Bronchial epithelial cell (primary cell): ENCODE measurements at places on chromosomes 6 and 20. TPM values are rescaled to one million over a fixed set of nuclear protein-coding genes. Genes with fewer than 3 reads are reported as not detected.

CTAGE9 gene
- total RNA-seq, result not detected in 2 replicates

PTCHD4 gene
- total RNA-seq, result 1.8 and 2.6 TPM in 2 replicates

CD93 gene
- total RNA-seq, result under 0.01 and 0.13 TPM in 2 replicates

ERVFRD-1 gene
- not detected in 2 replicates for total RNA-seq

RRAGD gene
- total RNA-seq, result 3.4 and 5.5 TPM in 2 replicates

SLC35F1 gene
- not detected in 2 replicates for total RNA-seq

RPS21 gene
- total RNA-seq, result 1,471 and 1,737 TPM in 2 replicates

ZNF334 gene
- total RNA-seq, result 1.5 and 1.6 TPM in 2 replicates

GJA10 gene
- not detected in 2 replicates for total RNA-seq

YWHAB gene
- total RNA-seq, result 43.2 and 70.8 TPM in 2 replicates

GCNT2 gene
- total RNA-seq, result 10.3 and 15.5 TPM in 2 replicates

GDAP1L1 gene
- total RNA-seq, result not detected in 2 replicates

MACROD2 gene
- 1.6 and 1.7 TPM in 2 replicates for total RNA-seq

ZFAND3 gene
- 25.5 and 41.3 TPM in 2 replicates for total RNA-seq

HLA-DPB1 gene
- 0.53 TPM in 1 of 2 replicates, not detected in the other for total RNA-seq

SLC22A3 gene
- total RNA-seq, result 8.2 and 8.6 TPM in 2 replicates

TRIM15 gene
- not detected in 2 replicates for total RNA-seq

SPTLC3 gene
- total RNA-seq, result 2.4 and 4.6 TPM in 2 replicates

SMIM26 gene
- total RNA-seq, result 108 and 186 TPM in 2 replicates

PI16 gene
- not detected in 2 replicates for total RNA-seq

MOG gene
- not detected in 2 replicates for total RNA-seq

OR2H1 gene
- not detected in 2 replicates for total RNA-seq

GSTA3 gene
- total RNA-seq, result not detected in 2 replicates

NAPB gene
- total RNA-seq, result 9.9 and 10.8 TPM in 2 replicates

SLC12A5 gene
- not detected in 2 replicates for total RNA-seq

TRIM40 gene
- not detected in 2 replicates for total RNA-seq

CASS4 gene
- total RNA-seq, result 0.13 TPM in 1 of 2 replicates, not detected in the other

FOXC1 gene
- 3.5 and 3.7 TPM in 2 replicates for total RNA-seq

RREB1 gene
- 16.6 and 28.0 TPM in 2 replicates for total RNA-seq

BMP7 gene
- not detected in 2 replicates for total RNA-seq

TBXT gene
- not detected in 2 replicates for total RNA-seq

CLVS2 gene
- total RNA-seq, result not detected in 2 replicates

LINC00237 gene
- total RNA-seq, result not detected in 2 replicates

PACRG gene
- under 0.01 and 0.51 TPM in 2 replicates for total RNA-seq

BPIFA2 gene
- total RNA-seq, result not detected in 2 replicates

APOBEC2 gene
- total RNA-seq, result not detected in 2 replicates

ETV7 gene
- 0.13 TPM in 1 of 2 replicates, not detected in the other for total RNA-seq

RBL1 gene
- total RNA-seq, result 2.7 and 3.2 TPM in 2 replicates
